LNCaP clone FGC (cell line): ENCODE measurements at places on chromosomes 5 and 9.

- DNase-seq: no peak
Observed at GRCh38 chr5:170218726-170219125, 14.1 kb upstream of the C5orf58 start.

GRCh38 chr5:43042626-43043399, 2.7 kb upstream of the ANXA2R start:
- no peak for DNase-seq

- DNase-seq: no peak
Observed at GRCh38 chr5:36070687-36071571, 4.2 kb upstream of the UGT3A2 start.

GRCh38 chr9:97573482-97574073, 59.6 kb downstream of the TSTD2 start:
- DNase-seq: no peak

GRCh38 chr9:128429513-128430086, 8.9 kb downstream of the CERCAM start:
- no peak for DNase-seq

DNA sequence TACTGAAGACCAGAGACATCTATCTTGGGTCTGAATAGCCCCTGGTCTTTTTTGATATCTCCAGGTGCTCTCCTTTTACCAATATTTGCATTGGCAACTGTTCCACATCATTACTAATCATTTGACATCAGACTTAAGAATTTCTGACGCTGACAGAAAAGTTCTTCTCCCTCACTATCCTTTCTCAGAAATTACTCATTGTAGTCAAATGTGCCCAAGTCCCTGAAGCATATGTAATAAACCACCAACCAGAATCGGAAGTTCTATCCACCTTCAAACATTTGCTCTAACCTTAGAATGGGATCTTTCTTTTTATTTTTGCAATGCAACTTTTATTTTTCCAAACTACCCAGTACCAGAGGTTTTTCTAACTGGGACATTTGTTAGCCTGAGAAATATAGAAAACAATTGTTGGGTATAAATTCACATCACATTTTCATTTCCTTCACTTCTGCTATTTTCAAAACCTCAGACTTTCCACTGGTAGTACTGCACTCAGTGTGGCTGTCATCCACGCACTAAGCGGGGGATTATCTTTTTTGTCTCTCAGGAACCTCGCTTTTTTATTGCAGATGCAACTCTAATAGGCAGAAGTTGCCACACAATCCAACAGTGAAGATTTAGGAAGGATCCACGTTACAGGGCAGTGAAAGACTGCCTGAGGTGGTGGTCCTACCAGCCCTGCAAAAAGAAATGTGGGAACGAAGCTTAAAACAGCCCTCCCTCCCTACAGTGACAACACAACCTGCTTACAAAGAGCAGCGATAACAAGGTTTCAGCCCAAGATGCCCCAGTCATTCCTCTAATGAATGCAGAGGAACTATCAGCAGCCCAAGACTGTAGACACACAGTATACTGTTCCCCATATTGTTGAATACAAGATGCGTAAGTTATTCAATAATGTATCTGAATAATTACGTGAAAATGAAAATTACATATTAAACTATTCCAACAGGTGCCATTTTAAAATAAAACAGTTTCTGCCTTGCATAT, 201.2 kb downstream of the EBF1 start:
- no peak for DNase-seq

DNA sequence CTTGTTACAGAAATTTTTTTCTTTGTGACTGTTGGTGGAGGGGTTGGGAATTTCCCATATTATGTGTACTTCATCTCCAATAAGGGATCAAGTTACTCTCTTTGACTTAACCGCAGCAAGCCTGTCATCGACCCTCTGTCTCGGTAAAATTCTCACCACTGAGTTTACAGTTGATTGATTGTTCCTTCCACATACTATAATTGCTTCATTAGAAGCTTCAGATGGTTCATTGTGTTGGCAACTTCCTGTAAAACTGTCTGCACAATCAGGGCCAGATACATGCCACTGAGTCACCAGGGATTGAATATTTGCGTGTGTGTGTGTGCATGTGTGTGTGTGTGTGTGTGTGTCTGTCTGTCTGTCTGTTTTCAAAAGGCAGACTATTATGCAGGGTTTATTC, 176.6 kb downstream of the ZNF462 start:
- DNase-seq: no peak

DNA sequence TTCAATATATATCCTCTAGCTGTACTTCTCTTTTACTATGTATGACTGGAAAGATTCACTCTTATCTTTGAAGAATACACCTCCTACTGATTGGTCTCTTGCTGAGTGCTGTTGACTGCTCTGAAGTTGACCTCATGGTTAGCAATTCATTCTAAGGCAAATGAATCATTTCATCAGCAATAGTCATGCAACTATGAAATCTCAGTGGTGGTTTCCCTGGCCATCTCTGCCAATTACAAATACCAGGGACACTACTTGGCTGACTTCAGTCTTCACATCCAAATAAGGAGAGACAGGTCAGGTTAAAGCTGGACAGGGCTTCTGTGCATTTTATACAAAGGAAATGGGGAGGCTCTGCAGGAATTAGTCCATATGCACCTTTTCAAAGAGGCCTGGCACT, 333.5 kb upstream of the ACTBL2 start:
- DNase-seq: no peak

- DNase-seq: no peak
Observed at GRCh38 chr5:107135391-107135790, 535.3 kb downstream of the EFNA5 start.

DNA sequence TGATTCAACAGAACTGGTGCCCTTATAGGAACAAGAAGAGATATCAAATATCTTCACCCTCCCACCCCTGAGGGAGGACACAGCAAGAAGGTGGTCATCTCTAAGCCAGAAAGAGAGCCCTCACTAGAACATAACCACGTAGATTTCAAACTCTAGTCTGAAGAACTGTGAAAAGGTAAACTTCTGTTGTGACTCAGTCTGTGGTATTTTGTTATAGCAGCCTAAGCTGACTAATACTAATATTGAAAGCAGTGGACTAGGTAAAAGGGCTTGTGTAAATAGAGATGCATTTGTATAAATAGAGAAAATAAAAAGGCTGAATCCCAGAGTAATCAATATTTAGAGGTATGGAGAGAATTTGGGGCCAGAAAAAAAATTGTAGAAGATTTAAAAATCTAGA, 157.6 kb upstream of the CCNH start:
- DNase-seq: no peak

- DNase-seq: no peak
Observed at GRCh38 chr5:39835371-39835770, 410.6 kb upstream of the DAB2 start.

DNA sequence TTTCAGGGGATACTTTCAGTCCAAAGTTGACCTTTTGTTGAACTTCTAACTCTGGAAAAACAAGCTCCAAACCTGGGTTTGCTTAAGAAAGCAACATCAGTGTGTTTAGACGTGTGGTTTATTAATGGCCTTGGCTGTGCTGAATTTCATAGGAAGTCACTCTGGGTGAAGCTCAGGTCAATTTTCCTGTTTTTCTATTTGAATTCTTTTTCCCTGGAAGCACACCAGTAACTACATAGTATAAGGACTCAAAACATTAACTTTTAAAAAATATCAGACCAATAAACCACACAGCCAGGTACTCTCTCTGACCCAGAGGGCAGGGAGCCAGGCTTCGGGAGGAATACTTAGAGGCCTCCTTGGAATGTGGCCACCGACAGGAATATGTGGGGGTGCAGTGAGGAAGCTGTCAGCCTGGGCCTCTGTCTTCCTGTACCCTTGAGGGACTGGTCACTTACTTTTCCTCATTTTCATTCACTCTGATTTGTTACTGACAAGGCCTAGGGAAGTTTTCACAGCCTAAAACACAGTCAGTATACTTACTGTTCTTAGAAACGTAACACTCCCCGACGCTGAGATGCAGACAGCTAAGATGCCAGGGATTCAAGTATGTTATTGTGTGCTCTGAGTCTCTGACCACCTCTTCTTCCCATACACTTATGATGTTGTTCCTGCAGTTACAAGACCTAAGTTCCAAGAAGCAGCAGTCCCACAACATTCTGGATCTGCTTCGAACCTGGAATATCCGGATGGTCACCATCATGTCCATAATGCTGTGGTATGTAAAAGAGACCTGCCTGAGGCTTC, 18.9 kb downstream of the SLC22A5 start:
- DNase-seq: peak; percentile 58

- no peak for DNase-seq
Observed at GRCh38 chr9:125646621-125647100, 60.3 kb downstream of the MAPKAP1 start.

GRCh38 chr5:134288610-134289009, 62.7 kb upstream of the PPP2CA start:
- no peak for DNase-seq

DNA sequence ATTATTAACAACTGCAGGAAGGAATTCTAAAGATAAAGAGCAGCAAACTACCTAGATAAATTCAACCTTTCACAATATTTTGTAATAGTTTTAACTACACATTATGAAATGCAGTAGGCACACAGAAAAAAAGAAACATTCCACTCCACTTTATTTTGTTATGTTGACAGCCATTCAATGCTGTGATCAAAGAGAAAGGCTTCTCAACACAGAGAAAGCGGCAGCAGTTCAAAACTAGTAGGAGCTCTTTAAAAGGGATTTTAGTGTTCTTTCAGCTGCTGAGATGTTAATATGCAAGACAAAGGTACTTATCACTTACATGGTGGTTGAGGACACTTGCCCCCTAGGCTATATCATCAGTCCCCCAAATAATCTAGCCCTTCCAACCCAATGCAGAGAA, 11.6 kb downstream of the CEMIP2 start:
- DNase-seq: no peak

- DNase-seq: no peak
Observed at GRCh38 chr5:26487553-26487952, 550.8 kb downstream of the CDH9 start.

DNA sequence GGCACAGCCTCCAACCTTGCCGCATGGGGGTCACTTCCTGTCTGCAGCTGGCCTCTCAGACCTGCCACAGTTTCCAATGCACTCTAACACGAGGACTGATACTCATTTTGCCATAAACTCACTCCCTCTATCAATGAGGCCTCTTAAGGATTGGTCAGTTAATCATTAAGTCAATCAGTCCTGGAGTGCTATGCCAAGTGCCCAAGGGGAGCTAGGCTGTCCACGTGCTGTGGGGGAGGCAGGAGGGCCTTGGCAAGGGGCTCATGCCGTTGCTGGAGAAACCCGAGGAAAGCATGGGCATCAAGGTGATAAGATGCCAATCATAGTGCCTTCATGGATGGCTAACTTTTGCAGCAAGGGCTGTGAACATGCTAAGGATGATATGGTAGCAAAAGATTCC, 1.7 kb upstream of the ALDH1B1 start:
- DNase-seq: no peak

- DNase-seq: no peak
Observed at GRCh38 chr9:112487799-112488340, 1.2 kb downstream of the KIAA1958 start.

GRCh38 chr5:15948190-15948589, 231.4 kb downstream of the MARCHF11 start:
- DNase-seq: no peak

- DNase-seq: no peak
Observed at GRCh38 chr9:77575785-77576184, 72.3 kb downstream of the GNA14 start.

DNA sequence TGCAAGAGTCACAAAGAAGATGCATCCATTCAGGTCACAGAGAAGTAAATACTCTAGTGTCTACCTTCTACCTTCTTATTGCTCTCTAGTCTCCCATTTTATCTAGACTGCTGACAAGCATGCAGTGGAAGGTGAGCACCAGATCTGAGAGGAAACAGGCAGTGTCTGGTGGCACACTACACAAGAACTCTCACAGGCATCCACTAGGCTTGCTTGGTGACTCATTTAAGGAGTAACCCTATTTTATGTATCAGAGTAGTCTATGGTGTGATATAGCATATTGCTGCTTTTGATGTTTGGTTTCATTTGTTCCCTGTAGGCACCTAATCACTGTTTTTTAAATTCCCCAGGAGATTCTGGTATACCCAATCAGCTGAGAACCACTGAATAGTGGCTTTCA, 1.6 kb upstream of the THBS4 start:
- DNase-seq: no peak

DNA sequence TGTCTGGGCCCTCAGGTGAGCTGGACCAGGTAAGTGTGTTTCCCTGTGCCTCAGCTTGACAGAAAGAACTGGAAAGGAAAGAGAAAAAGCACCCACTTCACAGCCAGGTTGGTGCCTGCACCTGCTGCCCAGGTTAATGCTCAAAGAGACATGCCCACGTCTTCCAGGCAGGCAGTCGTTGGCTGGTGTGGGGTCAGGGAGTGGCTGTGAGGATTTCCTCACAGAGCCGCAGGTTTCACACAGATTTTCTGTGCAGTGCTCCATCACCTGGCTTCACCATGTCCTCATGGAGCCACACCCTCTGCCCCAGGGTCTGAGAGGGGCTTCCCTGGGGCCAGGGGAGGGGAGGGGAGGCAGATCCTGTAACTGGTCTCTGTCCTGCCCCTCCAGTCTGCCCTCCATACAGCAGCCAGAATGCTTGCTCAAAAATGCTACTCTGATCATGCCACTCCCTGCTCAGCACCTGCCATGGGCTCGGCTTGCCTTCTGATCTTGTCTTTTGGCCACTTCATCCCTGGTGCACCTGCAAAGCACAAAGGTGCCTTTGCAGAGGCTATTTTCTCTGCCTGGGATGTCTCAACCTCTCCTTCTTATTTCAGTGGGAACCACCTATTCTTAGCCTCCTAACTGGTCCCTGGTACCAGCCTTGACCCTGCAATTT, 82.5 kb upstream of the UBTD2 start:
- no peak for DNase-seq

- no peak for DNase-seq
Observed at GRCh38 chr9:86434039-86434726, 80.0 kb upstream of the TUT7 start.

DNA sequence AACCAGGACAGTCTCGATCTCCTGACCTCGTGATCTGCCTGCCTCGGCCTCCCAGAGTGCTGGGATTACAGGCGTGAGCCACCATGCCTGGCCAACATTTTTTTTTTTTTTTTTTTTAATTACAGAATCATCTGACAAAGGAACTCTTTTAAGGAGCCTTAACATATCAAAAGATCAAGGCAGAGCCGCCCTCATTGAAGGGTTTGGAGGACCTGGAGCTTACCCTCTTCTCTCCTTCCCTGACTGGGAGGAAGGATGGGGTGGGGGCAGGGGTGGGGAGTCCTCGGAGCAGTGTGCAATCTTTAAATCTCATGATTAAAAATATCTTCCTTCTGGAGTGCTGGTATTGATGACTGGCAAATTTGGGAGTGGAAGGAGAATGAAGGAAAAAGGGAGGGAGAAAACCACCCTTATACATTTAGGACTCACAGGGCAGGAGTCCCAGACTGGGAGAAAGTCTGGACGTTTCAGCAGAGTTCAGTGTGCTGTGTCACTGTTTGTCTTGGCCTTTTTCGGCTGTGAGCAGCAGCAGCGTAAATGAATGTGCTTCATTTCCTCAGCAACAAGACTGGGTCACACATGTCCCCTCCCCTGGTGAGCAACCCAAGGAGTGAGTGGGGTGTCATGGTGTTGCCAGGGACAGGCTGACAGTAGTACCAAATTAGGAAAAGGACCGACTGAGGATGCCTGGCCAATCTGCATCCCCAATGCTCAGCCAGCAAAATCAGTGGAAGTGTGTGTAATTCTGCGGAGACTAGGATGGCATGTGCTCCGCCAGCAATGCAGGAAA, 115.3 kb upstream of the BNC2 start:
- DNase-seq: no peak
